ENCODE measurements at places on chromosomes 13 and 19. TPM values are rescaled to one million over a fixed set of nuclear protein-coding genes. Genes with fewer than 3 reads are reported as not detected.
A peak's percentile ranks its signal among the peaks of the same experiment; 100 is the strongest.

ZNF749 gene
- 8.8 TPM for total RNA-seq

ZNF578 gene
- 2.0 TPM for total RNA-seq

ZNF808 gene
- total RNA-seq: 16.1 TPM

NANOS3 gene
- not detected for total RNA-seq

PRSS57 gene
- not detected for total RNA-seq

- no peak for DNase-seq
Measured at GRCh38 chr19:50187937-50188336, 15.5 kb upstream of the MYH14 start.

DNA sequence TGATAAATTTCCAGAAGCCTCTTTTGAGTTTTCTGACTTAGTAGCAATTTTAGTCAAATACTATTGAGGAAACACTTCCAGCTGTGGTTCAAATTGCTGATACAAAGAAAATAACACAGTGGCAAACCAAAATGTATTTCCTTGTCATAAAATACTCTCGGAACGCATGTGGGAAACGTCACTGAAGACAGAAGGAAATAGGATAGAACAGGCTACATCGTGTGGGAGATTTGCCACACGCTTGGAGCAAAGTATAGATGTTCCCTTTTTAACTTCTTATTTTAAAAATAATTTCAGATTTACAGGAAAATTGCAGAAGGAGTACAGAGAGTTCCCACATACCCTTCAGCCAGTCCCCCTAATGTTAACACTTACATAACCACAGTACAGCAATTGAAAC lies 88.8 kb downstream of the ING1 start:
- no peak for DNase-seq

DNA sequence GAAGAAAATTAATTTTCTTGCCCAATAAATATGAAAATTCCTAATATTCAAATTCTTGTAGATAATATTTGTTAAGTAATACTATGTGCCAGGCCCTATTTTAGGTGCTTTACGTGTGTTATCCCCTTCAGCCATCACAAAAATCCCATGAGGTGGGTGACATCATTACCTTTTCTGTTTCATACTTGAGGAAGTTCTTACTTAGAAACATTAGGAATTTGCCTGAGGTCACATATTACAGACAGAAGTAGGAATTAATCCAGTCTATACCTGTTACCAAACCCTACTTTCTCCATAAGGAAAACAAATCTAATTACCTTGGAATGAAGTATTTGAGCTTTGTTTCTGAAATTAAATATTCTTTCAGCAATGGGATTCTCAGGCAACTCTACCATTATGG lies 336.1 kb downstream of the GPC6 start:
- DNase-seq: no peak

GRCh38 chr19:51107406-51108065 lies 673 bp downstream of the CTU1 start:
- DNase-seq: peak; percentile 17

- peak; percentile 69 for DNase-seq
Measured at GRCh38 chr19:34808566-34808965, 35.6 kb upstream of the ZNF599 start.

DNA sequence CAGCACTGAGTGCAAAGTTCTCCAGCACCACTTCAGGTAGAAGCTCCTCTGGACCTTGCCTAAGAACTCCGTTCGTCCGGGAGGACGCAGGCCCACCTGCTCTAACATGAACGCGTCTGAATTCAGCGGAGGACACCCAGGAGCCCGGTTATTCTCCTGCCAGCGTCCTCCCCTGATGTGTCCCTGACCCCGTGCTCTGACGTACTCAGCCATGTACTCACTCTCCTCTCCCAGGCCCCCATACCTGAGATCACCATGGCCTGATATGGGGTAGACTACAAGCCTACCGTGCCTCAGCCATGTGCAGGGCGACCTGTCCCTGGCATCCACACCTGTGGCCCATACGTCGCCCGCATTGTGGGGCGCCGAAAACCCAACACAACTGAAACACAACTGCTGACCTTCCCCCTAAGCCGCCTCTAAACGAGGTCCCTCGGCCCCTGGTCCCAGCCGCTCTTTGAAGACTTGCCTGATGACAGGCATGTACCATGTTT lies 744 bp upstream of the ZNF584 start:
- no peak for DNase-seq

- peak; percentile 98 for DNase-seq
Measured at GRCh38 chr13:40589285-40590109, 76.9 kb downstream of the FOXO1 start.

GRCh38 chr19:1046836-1047695 lies 7.2 kb downstream of the ABCA7 start:
- no peak for DNase-seq

- DNase-seq: no peak
Measured at GRCh38 chr13:57452228-57452627, 179.3 kb upstream of the PCDH17 start.

DNA sequence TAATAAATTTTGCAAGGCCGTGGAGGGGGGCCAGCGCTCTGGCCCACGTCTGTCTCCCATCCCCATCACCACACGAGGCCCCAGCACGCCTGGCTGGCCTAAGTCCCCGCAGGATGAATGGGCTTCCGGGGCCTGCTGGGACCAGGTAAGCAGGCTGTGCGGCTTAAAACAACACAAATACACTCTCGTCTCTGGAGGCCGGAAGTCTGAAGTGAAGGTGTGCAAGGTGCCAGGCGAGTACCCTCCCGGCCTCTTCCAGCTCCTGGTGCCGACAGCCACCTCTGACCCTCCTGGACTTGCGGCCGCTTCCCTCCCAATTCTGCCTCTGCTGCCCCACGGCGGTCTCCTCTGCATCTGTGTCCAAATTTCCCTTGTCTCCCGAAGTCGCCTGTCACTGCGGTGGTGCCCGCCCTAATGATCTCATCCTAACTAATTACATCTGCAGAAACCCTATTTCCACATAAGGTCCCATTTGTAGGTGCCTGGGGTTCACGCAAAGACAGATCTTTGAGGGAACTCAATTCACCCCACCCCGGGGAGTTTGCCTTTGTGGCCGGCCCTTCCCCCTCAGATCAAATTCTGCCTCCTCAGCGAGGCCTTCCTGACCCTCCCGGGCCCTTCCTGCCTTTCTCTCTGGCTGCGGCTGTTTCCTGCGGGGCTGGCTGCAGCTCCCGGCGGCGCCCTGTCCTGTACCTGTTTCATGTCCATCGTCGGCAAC lies 8.1 kb upstream of the PTBP1 start:
- no peak for DNase-seq

DNA sequence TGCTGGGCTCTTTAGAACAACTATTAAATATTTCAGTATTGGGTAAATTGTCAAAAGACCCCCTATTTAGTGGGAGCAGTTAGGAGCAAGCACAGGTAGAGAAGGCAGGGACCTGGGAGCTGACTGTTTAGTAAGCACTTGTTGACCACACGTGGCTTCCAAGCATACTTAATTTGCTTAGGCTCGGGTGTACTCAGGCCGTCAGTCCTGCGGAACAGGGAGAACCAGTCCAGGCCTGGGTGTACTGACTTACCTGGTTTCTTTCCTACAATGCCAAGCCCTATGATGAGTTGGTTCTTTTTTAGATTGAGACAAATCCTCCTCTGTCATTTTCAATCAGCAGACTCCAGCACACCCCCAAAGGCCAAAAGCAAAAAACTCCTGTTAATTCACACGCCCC lies 90.0 kb downstream of the WDFY2 start:
- no peak for DNase-seq

DNA sequence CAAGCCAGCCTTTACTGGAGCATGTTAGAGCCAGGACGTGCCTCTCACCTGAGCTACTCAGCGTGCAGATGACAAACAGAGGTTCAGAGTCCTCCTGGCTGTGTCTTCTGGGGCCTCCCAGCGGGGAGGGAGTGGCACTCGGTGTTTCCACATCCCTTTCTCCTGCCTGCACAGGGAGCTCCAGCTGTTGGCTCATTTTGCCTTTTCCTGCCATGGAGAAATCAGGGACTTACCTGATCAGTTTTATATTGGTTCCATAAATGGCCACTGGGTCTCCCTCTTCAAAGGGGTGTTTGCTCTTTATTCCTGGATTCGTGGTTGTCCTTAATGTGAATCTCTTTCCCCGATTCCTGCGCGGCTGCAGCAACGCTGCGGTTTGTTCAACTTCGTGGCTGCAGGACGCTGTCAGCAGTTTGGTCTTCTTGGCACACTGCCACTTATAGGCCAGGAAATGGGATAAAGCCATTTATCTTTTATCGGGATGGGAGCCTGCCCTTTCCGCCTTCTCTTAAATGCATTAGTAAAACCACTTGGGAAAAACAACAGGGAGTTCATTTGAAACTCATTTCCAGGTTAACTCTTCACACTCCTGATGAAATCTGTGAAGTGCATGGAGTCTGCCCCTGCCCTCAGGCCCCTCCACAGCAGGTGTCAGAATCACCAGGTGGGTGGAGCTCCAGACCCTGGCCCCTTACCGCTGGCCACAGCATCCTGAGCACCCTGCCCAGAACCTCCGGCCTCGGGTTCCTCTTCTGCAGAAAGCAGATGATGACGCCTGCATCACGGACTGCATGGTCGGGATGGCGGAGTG lies 39.8 kb upstream of the MCF2L start:
- peak; percentile 13 for DNase-seq
